Neural crest cell (in vitro differentiated cells): ENCODE measurements at places on chromosomes 5 and 9.
A peak's percentile ranks its signal among the peaks of the same experiment; 100 is the strongest.

DNA sequence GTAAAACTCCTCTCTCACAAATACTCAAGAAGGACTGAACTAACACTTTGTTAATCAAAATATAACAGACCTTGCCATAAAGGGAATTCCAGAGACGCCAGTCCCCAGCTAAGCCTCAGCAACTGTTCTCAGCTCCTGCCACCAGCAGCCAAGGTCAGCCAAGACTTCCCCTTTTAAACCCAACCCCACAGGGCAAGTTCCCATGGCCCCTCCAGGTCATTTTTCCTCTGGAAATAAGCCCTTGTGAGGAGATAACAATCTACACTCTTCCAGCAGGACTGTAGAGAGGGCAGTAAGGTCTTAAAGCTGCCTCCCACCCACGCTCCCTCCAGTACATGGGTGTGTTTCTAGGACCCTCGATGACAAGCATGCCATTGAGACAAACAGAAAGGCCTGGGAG lies 78.3 kb downstream of the DPYSL3 start:
- no peak overlapping the region for H3K4me3 ChIP-seq
- peak overlapping the region; percentile 63 for H3K27ac ChIP-seq
- peaks cover 3% of the 10 kb centered on the region for H3K36me3 ChIP-seq
- peaks cover 38% of the 10 kb centered on the region for H3K4me1 ChIP-seq
- H3K27me3 ChIP-seq, result no peaks in the 10 kb centered on the region

DNA sequence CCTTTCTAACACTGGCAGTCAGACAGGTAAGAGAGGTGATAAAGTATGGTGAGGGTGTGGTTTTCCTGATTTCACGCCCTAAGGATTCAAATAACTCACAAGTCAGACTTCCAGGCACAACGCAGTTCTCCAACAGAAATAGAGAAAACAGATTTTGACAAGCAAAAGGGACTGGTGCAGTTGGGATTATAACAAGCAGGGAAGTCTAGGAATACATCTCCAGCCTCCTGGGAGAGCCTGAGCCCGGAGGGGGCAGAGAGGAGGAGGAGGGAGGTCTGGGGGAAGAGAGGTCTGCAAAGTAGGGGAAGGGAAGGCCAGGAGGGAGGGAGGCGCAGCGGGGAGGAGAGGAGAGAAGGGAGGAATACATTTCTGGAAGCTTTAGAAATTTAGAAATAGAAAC lies 1.6 kb downstream of the CMBL start:
- H3K4me3 ChIP-seq, result peak overlapping the region; percentile 89
- H3K36me3 ChIP-seq, result no peaks in the 10 kb centered on the region
- peaks cover 20% of the 10 kb centered on the region for H3K4me1 ChIP-seq
- no peaks in the 10 kb centered on the region for H3K27me3 ChIP-seq
- no peak for DNase-seq
- no peak overlapping the region for H3K27ac ChIP-seq

- H3K4me1 ChIP-seq, result peaks cover 61% of the 10 kb centered on the region
- peaks cover 5% of the 10 kb centered on the region for H3K36me3 ChIP-seq
- no peak overlapping the region for H3K27ac ChIP-seq
- no peaks in the 10 kb centered on the region for H3K27me3 ChIP-seq
- no peak overlapping the region for H3K4me3 ChIP-seq
These were observed 8.2 kb downstream of the RAPGEF1 start for GRCh38 chr9:131731644-131732043.

DNA sequence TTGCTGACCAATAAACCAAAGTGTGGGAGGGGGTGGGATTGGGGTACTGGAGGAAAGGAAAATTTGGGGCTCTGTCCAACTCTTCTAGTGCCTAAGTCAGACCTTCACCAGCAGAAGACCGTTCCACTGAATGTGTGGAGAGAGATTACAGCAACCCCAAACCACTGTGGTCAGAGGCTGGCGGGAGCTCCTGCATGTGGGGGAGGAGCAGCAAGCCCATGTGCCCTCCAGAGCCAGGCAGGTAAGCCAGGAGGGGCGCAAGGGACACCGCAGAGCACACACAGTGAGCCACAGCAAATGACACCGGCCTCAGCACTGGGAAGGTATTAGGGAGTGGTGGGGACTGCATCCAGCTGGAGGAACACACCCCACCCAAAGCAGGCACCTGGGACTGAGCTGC lies 62.9 kb downstream of the SMIM23 start:
- DNase-seq, result no peak
- no peaks in the 10 kb centered on the region for H3K27me3 ChIP-seq
- no peak overlapping the region for H3K4me3 ChIP-seq

DNA sequence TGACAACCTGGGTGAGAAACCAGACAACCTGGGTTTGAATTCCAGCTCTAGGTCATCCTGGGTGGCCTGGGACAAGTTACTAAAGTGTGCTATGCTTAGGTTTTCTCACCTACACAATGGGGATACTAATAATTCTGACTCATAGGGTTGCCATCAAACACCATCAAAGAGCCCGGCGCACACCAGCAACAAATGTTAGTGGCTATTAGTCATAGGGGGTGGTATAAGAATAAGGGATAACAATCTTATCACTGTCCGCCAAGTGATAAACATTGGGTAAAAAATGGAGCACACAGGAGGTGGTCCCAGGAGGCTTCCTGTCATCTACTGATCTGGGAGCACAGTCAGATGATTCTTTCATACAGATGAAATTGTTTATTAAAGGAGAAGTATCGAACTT lies 61.4 kb upstream of the AFAP1L1 start:
- no peak overlapping the region for H3K4me3 ChIP-seq
- H3K36me3 ChIP-seq, result no peaks in the 10 kb centered on the region
- no peaks in the 10 kb centered on the region for H3K27me3 ChIP-seq
- DNase-seq, result no peak
- no peak overlapping the region for H3K27ac ChIP-seq

DNA sequence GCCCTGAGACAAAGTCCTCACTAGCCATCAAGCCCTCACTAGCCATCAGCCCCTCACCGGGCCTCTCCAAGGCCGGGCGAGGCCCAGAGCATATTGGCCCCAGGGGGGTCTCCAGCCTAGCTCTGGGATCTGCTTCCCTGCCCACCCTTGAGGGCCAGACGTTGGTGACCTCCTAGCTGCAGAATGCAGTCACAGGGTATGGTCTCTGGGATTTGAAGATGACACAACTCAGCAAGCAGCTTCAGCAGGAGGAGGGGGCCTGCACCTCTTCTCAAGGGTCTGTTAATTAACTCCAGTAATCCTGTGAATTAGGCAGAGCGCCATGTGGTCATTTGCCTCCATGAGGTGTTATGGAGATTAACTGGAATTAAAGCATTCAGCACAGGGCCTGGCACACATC lies 116.9 kb upstream of the SPOCK1 start:
- DNase-seq, result no peak
- H3K4me3 ChIP-seq, result no peak overlapping the region
- H3K36me3 ChIP-seq, result no peaks in the 10 kb centered on the region
- H3K27me3 ChIP-seq, result no peaks in the 10 kb centered on the region
- H3K4me1 ChIP-seq, result no peaks in the 10 kb centered on the region

DNA sequence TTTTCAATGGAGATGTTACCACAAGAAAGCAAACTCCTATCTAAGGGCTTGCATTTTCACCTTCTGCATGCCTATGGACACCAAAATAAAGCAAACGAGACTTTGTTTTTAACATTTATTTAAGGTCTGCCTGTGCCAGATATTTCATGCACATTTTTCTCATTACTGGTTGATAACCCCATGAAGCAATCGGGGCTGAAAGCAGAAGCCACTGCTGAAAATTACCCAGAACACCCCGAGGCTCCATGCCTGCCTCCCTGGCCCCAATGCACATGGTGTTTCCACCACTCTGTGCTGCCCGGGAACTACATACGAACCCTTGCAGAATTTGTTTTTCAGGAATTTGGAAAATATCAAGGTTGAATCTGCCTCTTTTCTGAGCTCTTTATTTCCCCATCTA lies 240.1 kb downstream of the NR2F1-AS1 start:
- H3K4me1 ChIP-seq, result peaks cover 19% of the 10 kb centered on the region
- no peak for DNase-seq
- H3K27me3 ChIP-seq, result no peaks in the 10 kb centered on the region
- H3K27ac ChIP-seq, result no peak overlapping the region
- peaks cover 4% of the 10 kb centered on the region for H3K36me3 ChIP-seq

- no peaks in the 10 kb centered on the region for H3K27me3 ChIP-seq
- peak overlapping the region; percentile 93 for H3K27ac ChIP-seq
- H3K4me3 ChIP-seq, result peak overlapping the region; percentile 96
- peak; percentile 74 for DNase-seq
- H3K36me3 ChIP-seq, result peaks cover 18% of the 10 kb centered on the region
- H3K4me1 ChIP-seq, result peaks cover 14% of the 10 kb centered on the region
These were observed 2.0 kb upstream of the CCL27 start for GRCh38 chr9:34664281-34665066.

DNA sequence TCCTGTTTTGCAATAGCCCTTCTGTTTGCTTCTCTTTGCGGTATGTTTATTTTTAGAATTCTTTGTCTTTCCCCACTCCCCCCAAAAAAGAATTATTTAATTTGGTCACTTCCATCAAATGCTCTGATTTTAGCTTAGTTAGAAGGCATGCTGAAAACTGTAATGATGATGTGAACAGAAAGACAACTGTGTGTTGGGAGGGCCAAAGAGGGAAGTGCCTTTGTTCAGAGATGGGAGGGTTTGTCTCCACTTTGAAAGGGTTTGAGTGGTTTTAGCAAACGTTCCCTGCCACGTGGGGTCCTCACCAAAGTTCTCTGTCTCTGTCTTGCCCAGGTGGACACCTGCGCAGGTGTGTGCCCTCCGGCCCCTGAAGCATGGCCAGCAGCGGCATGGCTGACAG lies 41.9 kb downstream of the SYK start:
- H3K36me3 ChIP-seq, result no peaks in the 10 kb centered on the region
- H3K27ac ChIP-seq, result no peak overlapping the region
- H3K27me3 ChIP-seq, result no peaks in the 10 kb centered on the region
- DNase-seq, result no peak
- peaks cover 6% of the 10 kb centered on the region for H3K4me1 ChIP-seq

DNA sequence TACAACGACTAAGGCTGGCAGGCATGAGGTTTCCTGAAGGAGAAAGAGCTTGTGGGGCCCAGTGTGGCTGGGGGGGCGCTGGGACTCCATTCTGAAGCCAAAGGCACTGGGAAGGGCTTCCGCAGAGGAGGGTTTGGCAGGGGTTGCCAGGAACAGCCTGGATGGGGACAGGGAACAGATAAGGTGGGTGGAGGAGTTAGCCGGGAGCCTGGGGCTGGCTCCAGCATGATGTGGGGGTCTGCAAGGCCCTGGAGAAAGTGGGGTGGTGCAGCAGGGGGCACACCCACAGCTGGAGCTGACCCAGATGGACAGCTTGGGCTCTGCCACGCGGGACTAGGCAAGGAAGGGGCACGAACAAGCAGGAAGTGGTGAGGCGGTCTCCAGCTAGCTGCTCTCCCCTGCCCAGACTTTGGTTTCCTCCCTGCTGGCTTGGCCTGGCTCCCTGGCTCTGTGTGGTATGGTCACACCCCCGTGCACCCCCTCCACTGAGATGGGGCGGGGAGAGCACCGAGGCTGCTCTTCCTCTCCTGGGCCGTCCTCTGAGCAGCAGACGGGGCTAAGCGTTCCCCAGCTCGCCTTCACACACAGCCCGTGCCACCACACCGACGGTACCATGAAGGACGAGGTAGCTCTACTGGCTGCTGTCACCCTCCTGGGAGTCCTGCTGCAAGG lies at the start of gene LTC4S:
LTC4S (plus strand) TSS at position 519 of the 672 bp plus-strand sequence; CDS start at position 614, 95 bp downstream.
- H3K27ac ChIP-seq, result peak within 1 kb of the TSS; percentile 89
- peaks cover 2% of the 10 kb centered on the region for H3K27me3 ChIP-seq
- peak within 1 kb of the TSS; percentile 81 for H3K4me3 ChIP-seq

- H3K27ac ChIP-seq, result peak overlapping the region; percentile 90
- no peak overlapping the region for H3K4me3 ChIP-seq
- H3K36me3 ChIP-seq, result no peaks in the 10 kb centered on the region
- H3K4me1 ChIP-seq, result peaks cover 4% of the 10 kb centered on the region
- no peak for DNase-seq
These were observed 428.7 kb downstream of the ISL1 start for GRCh38 chr5:51811883-51812471.

- no peak overlapping the region for H3K4me3 ChIP-seq
- peaks cover 30% of the 10 kb centered on the region for H3K4me1 ChIP-seq
- H3K36me3 ChIP-seq, result peaks cover 21% of the 10 kb centered on the region
- no peak for DNase-seq
These were observed 33.3 kb downstream of the PUM3 start for GRCh38 chr9:2810420-2811075.

DNA sequence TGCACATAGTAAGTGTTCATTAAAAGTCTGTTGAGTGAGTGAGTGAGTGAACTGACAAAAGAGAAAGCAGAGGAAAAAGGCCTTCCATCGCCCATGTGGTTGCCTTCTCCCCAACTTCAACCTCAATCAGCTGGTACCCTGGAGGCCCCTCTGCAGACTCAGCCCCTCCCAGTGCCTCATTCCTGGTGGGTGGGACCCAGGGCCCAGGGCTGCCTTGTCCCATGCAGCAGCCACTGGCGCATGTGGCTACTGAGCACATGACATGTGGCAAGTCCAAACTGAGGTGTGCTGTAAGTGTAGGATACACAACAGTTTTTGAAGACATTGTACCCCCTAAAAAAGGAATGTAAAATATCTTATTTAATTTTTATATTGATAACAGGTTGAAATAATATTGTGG lies 29.6 kb downstream of the NDUFA8 start:
- DNase-seq, result no peak
- H3K4me3 ChIP-seq, result no peak overlapping the region

- no peak for DNase-seq
- H3K36me3 ChIP-seq, result no peaks in the 10 kb centered on the region
These were observed 238.8 kb downstream of the GADD45G start for GRCh38 chr9:89843591-89843990.

DNA sequence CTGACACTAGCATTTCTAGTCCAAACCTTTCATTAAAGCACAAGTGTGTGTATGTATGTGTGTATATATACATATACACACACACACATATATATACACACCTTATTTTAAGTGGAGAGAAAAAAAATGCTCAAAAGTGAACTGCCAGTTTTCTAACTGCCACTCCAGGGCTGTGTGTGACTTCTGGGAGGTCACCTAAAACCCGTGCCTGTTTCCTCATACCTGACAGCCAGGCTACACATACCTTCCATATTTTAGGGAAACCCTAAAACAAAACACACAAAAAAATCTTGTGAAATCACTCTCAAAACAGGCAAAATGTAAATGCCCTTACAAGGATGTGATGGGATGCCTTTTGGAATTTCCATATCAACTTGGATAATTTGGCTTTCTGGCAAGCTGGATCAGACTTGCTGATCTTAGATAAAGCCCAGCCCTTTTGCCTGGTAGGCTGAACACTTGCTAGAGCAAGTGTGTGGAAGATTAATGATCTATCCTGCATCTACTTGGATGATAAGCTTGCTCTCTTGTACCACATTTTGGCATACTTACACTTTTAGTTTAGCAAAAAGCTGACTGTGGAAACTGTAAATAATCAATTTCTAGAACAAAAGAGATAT lies 127.8 kb downstream of the GNAQ start:
- no peak for DNase-seq
- no peak overlapping the region for H3K27ac ChIP-seq
- H3K4me1 ChIP-seq, result peaks cover 17% of the 10 kb centered on the region
- no peak overlapping the region for H3K4me3 ChIP-seq
- H3K36me3 ChIP-seq, result no peaks in the 10 kb centered on the region

- DNase-seq, result no peak
- H3K36me3 ChIP-seq, result peaks cover 22% of the 10 kb centered on the region
- no peaks in the 10 kb centered on the region for H3K27me3 ChIP-seq
These were observed 35.1 kb downstream of the FAM13B start for GRCh38 chr5:137997726-137998213.
